ENCODE measurements at places on chromosomes 13 and 19.

GRCh38 chr13:30065181-30065580 is 214.8 kb upstream of the UBL3 start:
- no peak for DNase-seq

- no peak for DNase-seq
Observed at GRCh38 chr13:59635589-59635988, 528.1 kb downstream of the DIAPH3 start.

DNA sequence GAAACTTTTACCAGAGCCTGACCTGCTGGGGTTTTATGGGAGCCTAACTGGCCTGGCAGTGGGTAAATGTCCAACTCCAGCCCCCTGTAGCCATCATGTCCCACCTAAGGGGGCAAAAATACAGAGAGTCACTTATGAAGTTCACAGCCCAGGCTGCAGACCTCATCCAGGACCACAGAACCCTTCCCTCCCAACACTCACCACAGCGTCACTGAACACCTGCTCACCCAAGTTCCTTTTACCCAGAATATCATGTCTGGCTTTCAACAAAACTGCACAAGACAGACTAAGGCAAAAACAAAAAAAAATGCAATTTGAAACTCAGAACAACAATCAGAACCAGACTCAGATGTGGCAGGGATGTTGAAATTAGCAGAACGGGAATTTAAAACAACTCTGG is 6.4 kb downstream of the CEACAM3 start:
- no peak for DNase-seq

- DNase-seq: no peak
Observed at GRCh38 chr13:49836516-49836915, 44.0 kb upstream of the KPNA3 start.

DNA sequence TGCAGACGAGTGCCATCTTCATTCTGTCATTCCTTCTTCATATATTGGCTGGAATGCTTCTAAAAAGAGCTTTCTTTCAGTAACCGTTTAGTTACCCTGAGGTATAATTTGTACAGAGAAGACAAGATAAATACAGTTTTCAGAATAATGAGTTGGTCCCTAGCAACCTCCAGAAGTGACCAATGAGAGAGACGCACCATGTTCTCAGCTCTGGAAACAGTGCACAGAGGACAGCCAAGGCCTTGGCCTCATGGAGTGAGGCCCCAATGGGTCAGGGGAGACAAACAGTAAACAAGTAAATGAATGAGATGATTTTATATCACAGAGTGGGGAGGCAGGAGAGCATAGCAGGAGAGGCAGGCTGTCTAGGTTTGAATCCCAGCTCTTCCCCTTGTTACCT is 90.7 kb downstream of the DPF1 start:
- DNase-seq: no peak

GRCh38 chr13:107244241-107244640 is 676.3 kb upstream of the ARGLU1 start:
- no peak for DNase-seq

GRCh38 chr13:67713571-67713970 is 483.4 kb upstream of the PCDH9 start:
- DNase-seq: no peak

DNA sequence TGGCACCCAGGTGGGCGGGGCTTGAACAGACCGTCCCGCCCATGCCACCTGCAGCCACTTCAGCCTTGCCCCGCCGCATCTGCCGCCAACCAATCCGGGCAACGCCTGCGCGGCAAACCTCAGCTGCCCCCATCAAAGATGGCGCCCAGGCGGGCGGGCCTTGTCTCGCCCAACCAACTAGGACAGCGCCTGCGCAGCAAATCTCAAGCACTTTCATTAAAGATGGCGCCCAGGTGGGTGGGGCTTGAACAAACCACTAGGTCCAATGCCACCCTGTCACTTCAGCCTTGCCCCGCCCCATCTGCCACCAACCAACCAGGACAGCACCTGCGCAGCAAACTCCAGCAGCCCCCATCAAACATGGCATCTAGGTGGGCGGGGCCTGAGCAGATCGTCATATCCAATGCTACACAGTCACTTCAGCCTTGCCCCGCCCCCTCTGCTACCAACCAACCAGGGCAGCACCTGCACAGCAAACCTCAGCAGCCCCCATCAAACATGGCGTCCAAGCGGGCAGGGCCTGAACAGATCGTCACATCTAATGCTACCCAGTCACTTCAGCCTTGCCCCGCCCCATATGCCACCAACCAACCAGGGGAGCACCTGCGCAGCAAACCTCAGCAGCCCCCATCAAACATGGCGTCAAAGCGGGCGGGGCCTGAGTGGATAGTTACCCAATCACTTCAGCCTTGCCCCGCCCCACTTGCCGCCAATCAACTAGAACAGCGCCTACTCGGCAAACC is 1.4 kb downstream of the PEG3 start:
- no peak for DNase-seq

All from CD8-positive, alpha-beta memory T cell (primary cell).